ENCODE measurements at places on chromosomes 6 and 20.
A peak's percentile ranks its signal among the peaks of the same experiment; 100 is the strongest.

- no peak for DNase-seq
These were observed 133.6 kb downstream of the DNAH8 start for GRCh38 chr6:38848760-38849159.

DNA sequence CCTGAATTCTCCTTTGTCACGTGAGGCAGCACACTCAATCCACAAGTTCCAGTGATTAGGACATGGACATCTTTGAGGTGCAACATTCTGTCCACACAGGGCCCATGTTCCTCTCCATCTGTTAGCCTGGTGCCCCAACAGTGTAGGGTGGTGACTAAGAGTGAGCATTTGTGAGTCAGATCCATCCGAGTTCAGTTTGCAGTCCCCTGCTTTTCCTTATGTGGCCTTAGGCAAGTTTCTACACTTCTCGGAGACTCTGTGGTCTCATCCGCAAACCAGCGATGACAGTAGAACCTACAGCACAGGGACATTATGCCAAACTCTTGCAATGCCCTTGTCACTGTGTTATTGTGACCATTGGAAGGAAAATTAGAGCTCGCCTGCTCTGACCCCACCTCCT lies 178.7 kb upstream of the CDH4 start:
- no peak for DNase-seq

DNA sequence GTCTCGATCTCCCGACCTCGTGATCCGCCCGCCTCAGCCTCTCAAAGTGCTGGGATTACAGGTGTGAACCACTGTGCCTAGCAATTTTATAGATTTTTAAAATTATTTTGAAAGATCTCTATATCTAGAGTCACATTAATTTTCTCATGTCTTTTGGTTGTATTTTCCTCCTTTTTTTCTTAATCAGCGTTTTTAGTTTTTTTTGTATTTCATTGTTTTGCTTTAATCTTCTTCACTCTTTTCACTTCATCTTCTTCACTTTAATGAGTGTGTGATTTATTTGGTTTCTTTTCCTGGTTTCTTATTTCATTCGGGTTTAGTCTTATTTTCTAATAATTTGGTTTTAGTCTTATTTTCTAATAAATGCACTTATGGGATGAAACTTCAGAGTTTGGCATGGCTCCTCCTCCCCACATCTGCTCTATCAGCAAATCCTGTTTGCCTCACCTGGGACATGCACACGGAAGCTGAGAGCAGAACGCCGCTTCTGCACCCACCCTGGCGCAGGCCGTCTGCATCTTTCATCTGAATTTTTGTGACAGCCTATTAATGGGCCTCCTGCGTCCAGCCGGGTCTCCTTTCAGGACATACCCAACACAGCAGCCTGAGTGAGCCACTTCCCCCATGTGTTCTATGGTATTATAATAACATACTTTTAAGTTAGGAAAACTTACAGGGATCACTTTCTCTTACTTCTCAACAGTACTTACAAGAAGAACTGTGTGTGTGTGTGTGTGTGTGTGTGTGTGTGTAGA lies 35.5 kb downstream of the DTD1 start:
- no peak for DNase-seq

GRCh38 chr20:2455771-2456497 lies 14.7 kb downstream of the SNRPB start:
- no peak for DNase-seq

DNA sequence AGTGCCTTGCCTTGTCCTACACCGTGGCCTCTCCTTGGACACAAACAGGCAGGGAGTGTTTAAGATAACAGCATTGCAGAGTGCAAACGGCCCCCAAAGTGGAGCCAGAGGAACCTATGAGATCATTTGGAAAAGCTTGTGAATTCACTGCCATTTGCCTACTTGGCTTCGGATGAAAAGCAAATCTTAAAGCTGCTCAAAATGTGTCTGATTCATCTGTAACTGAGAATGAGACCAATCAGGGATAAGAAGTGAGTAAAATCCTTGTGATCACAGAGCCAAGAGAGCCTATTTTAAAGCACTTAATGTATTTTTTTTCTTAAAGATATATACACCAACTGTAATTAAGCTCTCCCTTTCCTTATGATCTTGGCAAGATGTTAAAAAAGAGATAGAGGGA lies 65.7 kb upstream of the BACH2 start:
- no peak for DNase-seq

GRCh38 chr6:13248053-13248452 lies 80.3 kb downstream of the TBC1D7 start:
- DNase-seq, result peak; percentile 92

Measured in NCI-H524 (cell line).